ENCODE measurements at places on chromosomes 2 and 18. TPM values are rescaled to one million over a fixed set of nuclear protein-coding genes. Genes with fewer than 3 reads are reported as not detected.
A peak's percentile ranks its signal among the peaks of the same experiment; 100 is the strongest.

ANKRD29 gene
- total RNA-seq: 8.9 TPM

SP100 gene
- total RNA-seq: 75.8 TPM

HOXD1 gene
- total RNA-seq: 0.13 TPM

SKOR2 gene
- total RNA-seq: not detected

RNMT gene
- total RNA-seq: 18.5 TPM

CYTIP gene
- total RNA-seq: not detected

PROM2 gene
- total RNA-seq: 0.22 TPM

MZT2B gene
- 126 TPM for total RNA-seq

NT5C1B gene
- not detected for total RNA-seq

CKAP2L gene
- 6.6 TPM for total RNA-seq

NOSTRIN gene
- not detected for total RNA-seq

C1QL2 gene
- total RNA-seq: not detected

DNA sequence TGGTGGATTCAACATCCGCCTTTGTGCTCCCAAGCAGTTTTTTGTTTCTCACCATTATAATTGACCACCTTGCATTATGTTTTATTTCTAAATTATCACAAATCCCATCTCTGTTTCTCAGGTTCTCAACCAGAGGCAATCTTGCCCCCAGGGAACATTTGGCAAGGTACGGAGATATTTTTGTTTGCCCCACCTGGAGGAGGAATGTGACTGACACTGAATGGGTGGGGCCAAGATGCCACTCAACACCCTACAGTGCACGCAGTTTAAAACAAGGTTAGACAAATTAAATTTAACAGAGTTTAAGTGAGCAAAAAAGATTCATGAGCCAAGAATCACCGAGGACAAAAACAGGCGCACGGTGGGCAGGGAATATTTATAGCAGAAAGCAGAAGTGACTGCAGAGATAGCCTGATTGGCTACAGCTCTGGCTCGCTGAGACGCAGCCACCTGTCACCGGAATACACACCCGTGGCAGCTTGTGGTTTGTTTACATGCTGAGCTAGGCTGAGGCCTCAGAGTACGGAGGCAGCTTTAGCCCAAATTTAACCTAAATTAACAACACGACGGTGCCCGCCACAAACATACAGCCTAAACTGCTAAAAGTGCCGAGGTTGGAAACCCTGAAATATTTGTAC lies 150.0 kb upstream of the ALKAL2 start:
- no peak for DNase-seq

GRCh38 chr2:211084352-211084751 lies 528.0 kb downstream of the CPS1 start:
- no peak for DNase-seq

- no peak for DNase-seq
These were observed 1.1 kb upstream of the DGKD start for GRCh38 chr2:233353101-233353768.

- no peak for DNase-seq
These were observed 25.6 kb upstream of the TOGARAM2 start for GRCh38 chr2:28955467-28955866.

DNA sequence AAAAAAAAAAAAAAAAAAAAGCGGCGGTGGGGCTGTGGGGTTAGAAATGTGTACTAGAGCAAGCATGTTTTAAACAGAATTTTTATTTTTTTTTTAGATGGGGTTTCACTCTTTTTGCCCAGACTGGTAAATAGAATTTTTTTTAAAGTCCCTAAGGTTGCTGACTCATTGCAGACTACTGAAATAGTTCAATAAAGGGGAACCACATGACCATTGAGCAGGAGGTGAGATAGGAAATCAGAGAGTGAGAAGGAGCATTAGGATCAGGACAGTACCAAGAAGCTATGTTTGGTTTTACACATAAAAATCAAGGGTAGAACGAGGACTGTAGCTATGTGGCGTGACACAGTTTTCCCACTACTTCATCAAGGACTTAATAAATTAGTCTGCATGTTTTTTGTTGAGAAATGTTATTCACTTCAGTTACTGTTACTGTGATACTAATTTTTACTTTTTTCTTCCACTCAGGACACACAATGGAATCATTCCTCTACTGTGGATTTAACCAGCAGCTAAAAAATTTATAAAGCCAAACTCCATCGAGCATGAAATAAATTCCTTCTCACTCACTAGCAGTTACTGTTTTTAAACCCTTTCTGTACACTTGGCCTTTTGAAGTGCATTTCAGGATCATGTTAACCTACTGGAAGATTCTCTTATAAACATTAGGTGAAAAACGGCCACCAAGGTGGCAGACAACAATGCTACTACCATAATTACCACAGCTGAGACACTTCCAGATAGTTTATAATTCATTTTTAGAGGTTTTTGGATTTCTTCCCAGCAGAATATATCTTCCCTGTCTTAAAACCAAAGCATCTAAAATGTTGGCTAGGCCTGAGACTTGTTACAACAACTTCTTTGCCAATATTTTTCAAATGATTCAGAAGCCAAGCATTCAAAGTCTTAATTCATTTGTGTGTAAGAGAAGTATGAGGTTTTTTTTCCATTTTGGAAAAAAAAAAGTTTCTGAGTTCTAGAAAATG lies 33.2 kb downstream of the LAMA1 start:
- peak; percentile 90 for DNase-seq

- peak; percentile 74 for DNase-seq
These were observed 585.6 kb downstream of the TSN start for GRCh38 chr2:122341007-122341406.

- no peak for DNase-seq
These were observed 35.8 kb upstream of the DYSF start for GRCh38 chr2:71417300-71418202.

DNA sequence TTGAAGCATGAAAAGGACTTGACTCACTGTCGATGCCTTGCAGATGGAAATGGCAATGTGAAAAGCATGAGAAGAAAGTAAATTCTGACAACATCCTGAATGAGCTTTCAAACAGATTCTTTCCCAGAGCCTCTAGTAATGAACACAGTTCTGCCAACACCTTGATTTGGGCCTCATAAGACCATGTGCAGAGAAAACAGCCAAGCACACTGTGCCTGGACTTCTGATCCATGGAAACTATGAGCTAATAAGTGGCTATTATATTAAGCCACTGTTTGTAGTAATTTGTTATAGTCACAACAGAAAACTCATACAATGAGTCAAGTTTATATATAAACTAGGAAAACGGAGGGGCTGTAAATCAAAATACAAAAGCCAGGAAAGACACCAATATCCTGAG lies 477.3 kb downstream of the MBD2 start:
- DNase-seq: peak; percentile 8

DNA sequence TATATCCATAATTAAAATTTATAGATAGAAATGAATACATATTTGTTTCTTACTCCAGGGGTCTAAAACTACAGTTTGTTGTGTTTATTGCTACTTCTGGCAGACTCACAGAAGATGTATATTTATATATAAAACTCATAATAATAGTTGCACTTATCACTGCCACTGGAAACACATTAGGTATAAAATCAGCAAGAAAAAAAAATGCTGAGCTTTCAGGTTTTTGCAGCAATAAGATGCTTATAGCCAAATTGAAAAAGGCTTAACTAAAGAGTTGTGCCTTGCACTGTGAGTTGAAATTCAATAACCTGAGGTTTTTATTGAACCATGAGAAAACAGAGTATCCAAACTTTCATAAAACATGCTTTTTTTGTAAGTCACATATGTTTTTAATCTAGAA lies 623.9 kb upstream of the CRIM1 start:
- no peak for DNase-seq

DNA sequence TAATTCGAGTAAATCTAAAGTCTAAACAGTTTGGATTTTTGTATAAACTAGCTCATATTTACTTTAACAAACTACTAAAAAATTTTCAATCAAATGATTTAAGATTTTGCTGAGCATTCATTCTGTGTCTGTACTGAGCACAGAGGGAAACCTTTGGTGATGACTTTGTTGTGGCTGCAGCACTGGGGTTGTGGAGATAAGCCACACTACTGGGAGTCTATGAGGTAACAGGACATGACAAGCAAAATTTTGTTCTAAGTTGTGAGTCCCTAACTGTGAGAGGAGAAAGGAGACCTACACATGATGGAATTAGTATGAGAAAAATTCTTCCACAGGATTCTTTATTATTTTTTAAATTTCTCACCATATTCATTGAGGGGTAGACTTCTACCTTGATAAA lies 933.7 kb upstream of the LRATD1 start:
- no peak for DNase-seq

DNA sequence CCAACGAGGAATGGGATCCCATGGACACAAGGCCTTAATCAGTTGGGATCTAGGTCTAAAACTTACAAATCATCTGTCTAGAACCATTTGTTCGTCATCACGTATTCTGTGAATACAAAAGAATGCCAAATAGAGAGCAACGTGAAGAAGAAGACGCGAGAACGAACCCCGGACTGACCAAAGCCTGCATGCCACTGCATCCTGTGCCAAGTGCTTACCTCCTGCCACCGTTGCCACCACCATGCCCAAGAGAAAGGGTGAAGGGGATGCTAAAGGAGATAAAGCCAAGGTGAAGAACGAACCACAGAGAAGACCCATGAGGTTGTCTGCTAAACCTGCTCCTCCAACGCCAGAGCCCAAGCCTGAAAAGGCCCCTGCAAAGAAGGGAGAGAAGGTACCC lies 30.2 kb downstream of the ITSN2 start:
- DNase-seq: no peak

DNA sequence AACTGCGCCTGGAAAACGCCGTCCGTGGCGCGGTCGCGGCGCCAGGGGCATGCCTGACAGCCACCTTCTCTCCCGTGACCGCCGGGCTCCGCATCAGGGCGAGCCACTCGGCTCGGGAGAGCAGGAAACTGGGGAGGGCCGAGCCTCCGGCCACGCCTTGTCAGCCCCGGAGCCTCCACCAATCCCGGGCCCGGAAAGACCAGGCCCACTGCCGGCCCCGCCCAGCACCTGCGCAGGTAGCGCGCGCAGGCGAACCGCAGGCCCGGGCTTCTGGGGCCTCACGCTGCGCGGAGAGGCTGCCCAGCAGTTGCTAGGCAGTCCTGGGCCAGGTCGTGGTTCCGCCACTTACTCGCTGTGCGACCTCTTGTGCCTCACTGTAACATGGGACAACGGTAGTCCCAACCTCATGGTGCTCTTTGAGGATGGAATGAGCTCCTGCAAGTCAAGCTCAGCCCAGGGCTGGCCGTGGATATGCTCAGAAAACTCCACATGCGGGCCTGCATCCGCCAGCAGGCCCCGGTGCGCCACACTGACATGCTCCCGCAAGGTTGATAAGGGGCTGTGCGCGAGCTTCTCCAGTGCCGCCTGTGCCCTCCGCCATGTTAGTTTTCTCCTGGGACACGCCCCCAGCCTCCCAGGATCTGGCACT lies 97.1 kb downstream of the INHBB start:
- DNase-seq: peak; percentile 6

DNA sequence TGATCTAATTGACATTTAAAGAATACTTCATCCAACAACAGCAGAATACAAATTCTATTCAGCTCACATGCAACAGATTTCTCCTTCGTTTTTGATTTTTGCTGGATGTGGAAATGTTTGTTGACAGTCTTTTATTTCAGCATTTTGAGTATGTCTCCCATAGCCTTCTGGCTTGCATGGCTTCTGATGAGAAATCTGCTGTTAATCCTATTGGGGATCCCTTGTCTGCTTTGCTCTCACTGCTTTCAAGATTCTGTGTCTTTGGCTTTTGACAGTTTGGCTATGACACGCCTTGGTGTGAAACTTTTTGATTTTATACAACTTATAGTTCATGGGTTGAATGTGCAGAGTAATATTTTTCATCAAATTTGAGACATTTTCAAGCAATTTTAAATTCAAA lies 44.7 kb downstream of the TRABD2A start:
- DNase-seq: no peak

DNA sequence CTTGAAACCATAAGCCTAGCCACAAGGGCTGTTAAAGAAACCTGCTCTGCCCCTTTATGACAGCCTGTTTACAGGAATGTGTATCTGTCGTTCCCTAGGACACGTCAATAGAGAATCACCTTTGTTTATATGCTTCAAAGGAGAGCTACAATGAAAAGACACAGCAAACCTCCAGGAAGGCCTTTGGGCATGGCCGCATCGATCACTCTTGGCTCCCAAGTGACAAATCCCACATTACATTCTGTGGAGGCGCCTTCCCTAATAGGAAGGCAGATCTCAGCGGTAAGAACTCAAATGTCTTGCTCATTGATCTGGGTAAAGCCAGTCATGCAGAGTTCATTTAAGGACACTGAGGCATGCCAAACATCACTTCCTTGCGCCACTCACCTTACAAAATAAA lies 26.5 kb downstream of the KIAA2012 start:
- DNase-seq: no peak

GRCh38 chr2:73952499-73953446 lies 26.1 kb downstream of the DGUOK start:
- DNase-seq: peak; percentile 68

DNA sequence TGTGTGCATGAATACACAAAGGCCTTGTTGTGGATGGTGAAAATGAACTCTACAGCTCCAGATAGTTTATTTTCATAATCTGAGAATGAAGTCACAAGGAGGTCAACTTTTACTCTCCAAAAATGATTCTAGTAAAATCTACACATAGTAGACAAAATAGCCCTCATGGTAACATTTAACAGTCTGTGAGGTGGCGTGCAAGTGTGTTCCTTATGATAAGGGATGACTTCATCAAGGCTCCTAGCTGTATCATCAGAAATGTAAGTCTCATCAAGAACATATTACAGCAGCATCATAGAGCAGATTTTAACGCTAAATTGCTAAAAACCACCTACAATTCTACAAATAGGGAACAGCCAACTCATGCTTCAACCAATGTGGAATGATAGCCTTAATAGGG lies 72.3 kb upstream of the RIOK3 start:
- DNase-seq: no peak

- no peak for DNase-seq
These were observed 17.1 kb upstream of the ANTXR1 start for GRCh38 chr2:68995916-68996315.

DNA sequence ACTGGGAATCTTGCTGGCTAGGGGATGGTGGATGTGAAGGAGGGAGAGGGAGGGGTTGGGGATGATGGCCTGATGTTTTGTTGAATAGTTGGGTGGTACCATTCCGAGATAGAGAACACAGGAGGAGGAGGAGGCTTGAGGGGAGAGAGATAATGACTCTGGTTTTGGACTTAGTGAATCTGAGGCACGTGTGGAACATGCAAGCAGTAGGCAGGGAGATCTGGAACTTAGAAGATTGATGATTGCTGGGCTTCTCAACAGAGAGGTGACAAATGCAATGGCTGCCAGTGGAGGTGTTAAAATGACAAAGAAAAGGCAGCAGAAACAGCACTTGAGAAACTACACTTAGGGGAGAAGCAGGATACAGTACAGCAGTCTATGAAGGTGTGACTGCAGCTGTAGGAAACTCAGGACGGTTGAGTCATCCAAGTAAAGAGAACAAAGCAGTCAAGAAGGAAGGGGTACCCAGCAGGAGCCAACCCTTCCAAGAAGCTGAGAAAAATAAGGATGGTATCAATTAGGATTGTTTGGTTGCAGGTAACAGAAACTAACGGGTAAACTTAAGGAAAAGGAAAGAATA lies 221.4 kb upstream of the FBXO11 start:
- DNase-seq: no peak
